M059J (cell line): ENCODE measurements at places on chromosomes 16 and 17. TPM values are rescaled to one million over a fixed set of nuclear protein-coding genes. Genes with fewer than 3 reads are reported as not detected.

NPTX1 gene
- total RNA-seq = 0.79 and 2.0 TPM in 2 replicates

CD300LG gene
- not detected in 2 replicates for total RNA-seq

SLC5A10 gene
- total RNA-seq = 0.27 TPM in 1 of 2 replicates, not detected in the other

TVP23A gene
- 0.10 TPM in 1 of 2 replicates, not detected in the other for total RNA-seq

KCNG4 gene
- not detected in 2 replicates for total RNA-seq

NGFR gene
- 0.39 and 0.62 TPM in 2 replicates for total RNA-seq

EFCAB13 gene
- 2.5 and 3.1 TPM in 2 replicates for total RNA-seq

MCRIP2 gene
- 8.5 and 20.9 TPM in 2 replicates for total RNA-seq

PLD6 gene
- not detected in 2 replicates for total RNA-seq

NEK8 gene
- 2.4 and 2.6 TPM in 2 replicates for total RNA-seq

MYCBPAP gene
- total RNA-seq = 0.12 TPM in 1 of 2 replicates, not detected in the other

CCL16 gene
- total RNA-seq = not detected in 2 replicates

UTS2R gene
- total RNA-seq = not detected in 2 replicates

GJD3 gene
- total RNA-seq = not detected in 2 replicates

ADAM11 gene
- total RNA-seq = 0.12 TPM in 1 of 2 replicates, not detected in the other

SLC22A31 gene
- total RNA-seq = not detected in 2 replicates

MARCHF10 gene
- total RNA-seq = 0.05 TPM in 1 of 2 replicates, not detected in the other

ARL5C gene
- total RNA-seq = not detected in 2 replicates

ASGR1 gene
- total RNA-seq = not detected in 2 replicates

PLA2G10 gene
- not detected in 2 replicates for total RNA-seq

INCA1 gene
- not detected in 2 replicates for total RNA-seq

PPL gene
- 1.8 and 2.2 TPM in 2 replicates for total RNA-seq

SLC5A2 gene
- 0.10 TPM in 1 of 2 replicates, not detected in the other for total RNA-seq

TNRC6C gene
- total RNA-seq = 2.8 and 3.2 TPM in 2 replicates

NCBP3 gene
- total RNA-seq = 13.4 and 24.8 TPM in 2 replicates

RMI2 gene
- 42.6 and 46.9 TPM in 2 replicates for total RNA-seq

DLX3 gene
- 0.15 and 0.96 TPM in 2 replicates for total RNA-seq

EPX gene
- not detected in 2 replicates for total RNA-seq

TRAF4 gene
- 44.9 and 48.0 TPM in 2 replicates for total RNA-seq
